Renal pelvis (tissue), 12 donors: ENCODE measurements at places on chromosomes 12 and 14. TPM values are rescaled to one million over a fixed set of nuclear protein-coding genes. Genes with fewer than 3 reads are reported as not detected.

Gene ATL1
- 8.7 TPM for polyA plus RNA-seq

Gene PCED1B
- 6.3 TPM for polyA plus RNA-seq

DNA sequence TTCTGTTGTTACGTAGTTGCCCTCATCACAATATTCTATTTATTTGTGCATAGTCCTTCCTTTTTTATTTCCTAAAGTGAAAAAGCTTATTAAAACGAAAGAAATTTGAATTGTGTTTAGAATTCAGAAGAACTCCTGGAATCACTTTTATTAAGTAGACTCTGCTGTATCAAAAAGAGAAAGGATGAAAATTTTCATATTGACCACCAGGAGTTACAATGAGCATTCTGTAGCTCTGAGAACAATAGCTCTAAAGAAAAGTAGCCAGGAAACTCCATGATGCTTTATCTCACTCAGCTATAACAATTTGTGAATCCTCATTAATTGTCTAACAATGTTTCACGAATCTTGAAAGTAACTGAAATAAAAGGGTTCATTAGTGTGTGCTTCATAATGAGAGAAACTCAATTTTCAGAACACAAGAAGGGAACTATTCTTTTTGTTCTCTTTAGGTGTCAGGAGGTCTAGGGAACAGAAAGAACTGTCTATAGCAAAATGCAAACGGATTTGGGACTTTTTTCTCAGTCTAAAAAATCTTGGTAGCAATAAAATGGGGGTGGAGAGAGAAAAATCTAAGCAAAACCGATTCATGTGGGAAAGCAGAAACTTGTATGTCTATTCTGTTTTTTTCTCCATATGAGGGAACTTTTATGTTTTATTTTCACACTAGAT lies 19.3 kb downstream of the ASCL1 start:
- no peak for DNase-seq

- DNase-seq: no peak
Measured at GRCh38 chr12:18068355-18068754, 21.6 kb downstream of the RERGL start.

GRCh38 chr12:102993537-102993936 lies 36.1 kb downstream of the ASCL1 start:
- no peak for DNase-seq

DNA sequence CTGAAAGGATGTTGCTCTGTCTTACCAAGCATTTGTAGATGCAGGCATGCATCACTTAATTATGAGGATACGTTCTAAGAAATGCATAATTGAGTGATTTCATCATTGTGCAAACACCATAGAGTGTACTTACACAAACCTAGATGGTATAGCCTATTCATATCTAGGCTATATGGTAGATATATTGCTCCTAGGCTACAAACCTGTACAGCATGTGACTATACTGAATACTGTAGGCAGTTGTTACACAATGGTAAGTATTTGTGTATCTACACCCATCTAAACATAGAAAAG lies 75.9 kb downstream of the IFT81 start:
- no peak for DNase-seq

Gene MYH6
- 0.17 TPM for polyA plus RNA-seq

DNA sequence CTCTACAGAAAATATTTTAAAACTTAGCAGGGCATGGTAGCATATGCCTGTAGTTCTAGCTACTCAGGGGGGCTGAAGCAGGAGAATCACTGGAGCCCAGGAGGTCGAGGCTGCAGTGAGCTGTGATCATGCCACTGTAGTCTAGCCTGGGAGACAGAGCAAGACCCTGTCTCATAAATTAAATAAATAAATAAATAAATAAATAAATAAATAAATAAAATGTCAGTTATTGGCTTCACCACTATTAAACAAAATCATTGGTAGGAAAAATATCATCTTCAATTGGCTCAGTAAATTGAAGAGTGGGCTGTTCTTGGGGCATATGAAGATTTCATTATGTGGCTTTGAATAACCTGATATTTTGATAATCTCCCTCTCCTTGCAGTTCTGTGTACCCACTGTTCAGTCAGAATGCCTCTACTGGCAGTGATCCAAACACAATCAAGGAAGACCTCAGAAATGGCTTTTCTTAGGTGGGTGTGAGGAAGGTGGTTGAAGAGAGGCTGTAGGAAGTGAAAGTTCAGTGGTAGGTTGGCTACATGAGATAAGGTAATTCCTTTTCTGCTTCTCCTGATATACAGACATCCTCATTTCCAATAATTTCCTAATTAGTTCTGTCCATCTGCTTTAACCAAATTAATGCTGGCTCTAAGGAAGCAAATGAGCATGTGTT lies 175.8 kb downstream of the MSRB3 start:
- DNase-seq: no peak

DNA sequence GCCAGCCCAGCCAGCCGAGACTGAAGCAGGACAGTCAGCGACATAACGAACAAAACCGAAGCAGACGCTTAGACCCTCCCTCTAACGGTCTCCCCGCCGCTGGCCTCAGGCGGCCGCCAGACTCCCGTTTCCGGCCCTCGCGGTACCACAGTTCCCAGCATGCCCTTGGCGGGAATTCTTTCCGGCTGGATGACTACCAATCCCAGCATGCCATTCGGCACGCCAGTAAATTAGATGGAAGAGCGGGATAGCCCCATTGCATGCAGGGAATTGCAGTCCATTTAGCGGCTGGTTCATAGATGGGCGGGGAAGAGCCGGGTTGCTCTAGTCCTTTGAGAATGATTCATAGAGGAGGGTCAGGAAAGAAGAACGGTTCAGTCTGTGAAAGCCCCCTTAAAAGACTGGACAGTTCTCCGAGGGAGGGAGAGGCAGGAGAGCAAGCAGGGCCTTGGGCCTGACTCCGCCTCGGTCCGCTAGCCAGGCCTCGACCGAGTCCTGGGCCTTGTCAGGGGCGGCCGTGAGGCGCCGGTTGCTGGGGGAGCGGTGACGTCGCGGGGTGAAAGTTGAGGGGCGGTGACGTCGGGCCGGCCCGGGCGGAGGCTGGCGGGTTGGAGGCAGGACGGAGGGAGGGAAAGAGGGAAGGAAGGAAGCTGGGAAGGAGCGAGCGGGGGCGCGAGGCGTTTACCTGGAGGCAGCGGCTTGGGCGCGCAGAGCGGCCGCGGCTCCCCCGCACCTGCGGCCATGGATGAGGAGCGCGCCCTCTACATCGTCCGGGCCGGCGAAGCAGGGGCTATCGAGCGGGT lies at the start of gene RIC8B:
Gene RIC8B (plus strand): TSS at position 678 of the 803 bp plus-strand sequence. CDS start 64 bp downstream, at position 742.
- peak; percentile 99 for DNase-seq

Gene JAG2
- 10.2 TPM for polyA plus RNA-seq
